CD4-positive, CD25-positive, alpha-beta regulatory T cell (primary cell): ENCODE measurements at places on chromosomes 3 and 15.

DNA sequence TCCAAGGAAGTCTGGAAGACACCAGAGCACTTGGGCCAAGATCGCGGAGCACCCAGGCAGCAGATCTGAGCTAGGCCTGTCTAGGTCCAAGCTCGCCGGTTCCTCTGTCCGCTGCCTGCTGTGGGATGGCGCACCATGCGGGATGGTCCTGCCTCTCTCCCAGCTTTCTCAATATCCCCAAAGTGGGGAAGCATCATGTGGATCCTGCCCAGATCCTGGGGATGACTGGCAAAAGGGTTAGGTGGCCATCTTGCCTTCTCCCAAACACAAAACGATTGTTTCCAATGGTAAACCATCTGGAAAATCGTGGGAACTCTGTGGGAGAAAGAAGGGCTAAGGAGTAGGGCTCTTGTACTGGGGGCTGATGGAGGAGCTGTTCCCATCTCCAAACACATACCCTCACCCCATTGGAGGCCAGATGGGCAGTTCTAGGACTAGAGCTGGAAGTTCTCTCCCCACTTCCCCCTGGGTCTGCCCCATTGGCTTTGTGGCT is 8.9 kb downstream of the PRKCD start:
- DNase-seq, result no peak

- no peak for DNase-seq
Measured at GRCh38 chr3:18752273-18752934, 327.3 kb upstream of the SATB1 start.

DNA sequence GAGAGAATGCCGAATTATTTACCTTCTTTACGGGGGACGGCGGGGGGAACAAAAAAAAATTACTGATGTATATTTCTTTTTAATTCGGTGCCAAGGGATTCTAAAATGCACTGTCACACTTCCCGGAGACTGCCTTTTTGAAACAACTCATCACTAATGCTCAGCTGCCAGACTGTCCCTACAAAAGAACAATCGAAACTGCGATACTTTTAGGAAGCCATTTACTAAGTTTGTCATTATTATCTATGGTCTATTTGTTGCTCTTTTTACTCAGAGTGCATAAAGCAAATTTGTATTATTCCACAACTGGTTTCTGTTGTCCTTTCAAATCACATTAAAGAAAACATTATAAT is 60.8 kb downstream of the TM4SF4 start:
- no peak for DNase-seq

DNA sequence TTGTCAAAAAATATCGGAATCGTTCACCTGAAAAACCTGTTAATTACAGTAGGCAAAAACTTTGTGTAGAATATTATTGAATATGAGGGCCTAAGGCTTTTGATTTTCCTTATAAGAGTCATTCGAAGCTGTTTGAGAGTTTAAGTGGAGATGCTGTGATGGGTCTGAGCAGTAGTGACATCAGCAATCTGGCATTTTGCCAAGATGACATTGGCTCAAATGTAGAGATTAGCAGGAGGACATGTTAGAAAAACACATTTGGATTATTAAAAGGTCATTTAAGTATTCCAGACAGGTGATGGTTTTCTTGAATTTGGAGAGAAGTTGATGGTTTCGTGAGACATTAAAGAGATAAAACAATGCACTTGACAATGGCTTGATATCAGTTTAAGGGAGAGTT is 12.9 kb downstream of the OR5AC2 start:
- DNase-seq, result no peak
